ENCODE measurements at places on chromosomes 2 and 18.

GRCh38 chr2:124353656-124354055 is 328.6 kb downstream of the CNTNAP5 start:
- no peak for DNase-seq

DNA sequence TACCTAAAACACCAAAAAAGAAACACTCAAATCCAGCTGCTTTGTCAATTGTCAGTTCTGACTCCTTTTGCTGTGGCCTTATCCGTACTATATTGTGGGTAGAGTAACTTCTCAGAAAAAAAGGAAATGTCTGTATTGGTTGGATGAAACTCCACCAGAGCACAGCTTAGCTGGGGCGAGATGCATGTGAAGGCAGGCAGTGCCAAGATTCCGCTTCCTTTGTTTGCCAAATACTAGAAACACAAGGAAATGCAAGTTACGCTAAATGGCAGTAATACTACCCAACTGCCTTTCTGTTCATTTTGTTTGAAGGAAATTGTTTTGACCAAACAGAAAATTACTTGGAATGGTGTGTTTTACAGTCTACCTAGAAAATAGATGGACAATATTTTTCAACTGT is 10.0 kb downstream of the KLF11 start:
- DNase-seq = no peak

DNA sequence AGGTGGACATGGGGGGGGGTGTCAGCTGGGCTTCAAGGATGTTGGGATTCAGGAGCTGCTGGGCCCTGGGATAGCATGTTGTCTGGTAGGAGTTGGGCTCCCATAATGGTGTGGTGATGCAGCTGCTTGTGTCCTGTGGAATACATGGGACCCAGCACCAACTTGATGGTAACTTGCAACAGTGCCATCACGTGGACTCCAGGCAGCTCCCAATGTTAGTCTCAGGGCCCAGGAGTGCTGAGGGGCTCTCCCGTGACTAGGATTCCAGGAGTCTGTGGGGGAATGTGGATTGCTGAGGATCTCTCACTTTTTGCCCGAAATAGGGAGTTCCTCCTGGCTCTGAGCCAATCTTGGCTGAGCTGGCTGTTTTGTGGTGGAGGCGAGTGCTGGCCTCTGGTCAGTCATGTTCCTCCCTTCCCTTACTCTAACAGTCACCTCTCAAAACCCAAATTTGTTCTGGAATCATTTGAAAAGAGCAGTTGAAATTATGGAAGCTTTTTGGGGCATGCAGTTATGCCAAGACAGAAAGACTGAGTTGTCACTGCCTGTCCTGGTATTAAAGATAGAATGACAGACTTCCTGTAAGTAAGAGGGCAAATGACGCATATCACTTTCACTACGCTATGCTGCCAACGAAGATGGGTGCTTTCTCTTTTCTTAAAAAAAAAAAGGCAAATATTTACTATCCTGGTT is 607.1 kb downstream of the ADCYAP1 start:
- DNase-seq = no peak

DNA sequence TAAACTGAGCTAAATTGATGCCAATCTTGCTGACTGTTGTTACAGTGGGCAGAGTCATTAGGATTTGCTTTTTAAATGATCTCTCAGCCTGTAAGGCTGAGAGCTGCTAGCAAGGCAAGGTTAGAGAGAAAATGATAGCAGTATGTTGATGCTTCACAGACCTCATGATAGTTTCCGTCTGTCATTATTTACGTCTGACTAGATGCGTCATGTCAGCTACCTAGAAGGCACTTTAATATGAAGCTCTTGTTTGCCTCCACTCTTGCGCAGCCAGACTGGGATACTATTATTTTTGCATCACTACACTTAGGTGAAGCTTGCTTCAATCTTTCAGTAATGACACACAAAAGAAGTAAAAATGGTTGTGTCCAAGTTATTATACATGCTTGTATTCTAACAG is 313.8 kb downstream of the LNPK start:
- no peak for DNase-seq

- no peak for DNase-seq
Measured at GRCh38 chr2:9310798-9311197, 104.2 kb downstream of the ASAP2 start.

GRCh38 chr18:24964216-24964615 is 387.8 kb downstream of the ZNF521 start:
- DNase-seq = no peak

GRCh38 chr2:9178110-9178903 is 28.3 kb upstream of the ASAP2 start:
- DNase-seq = no peak

- DNase-seq = no peak
Measured at GRCh38 chr2:48540237-48540935, 10.4 kb downstream of the STON1 start.

- DNase-seq = no peak
Measured at GRCh38 chr2:43634604-43635306, 2.3 kb upstream of the PLEKHH2 start.

DNA sequence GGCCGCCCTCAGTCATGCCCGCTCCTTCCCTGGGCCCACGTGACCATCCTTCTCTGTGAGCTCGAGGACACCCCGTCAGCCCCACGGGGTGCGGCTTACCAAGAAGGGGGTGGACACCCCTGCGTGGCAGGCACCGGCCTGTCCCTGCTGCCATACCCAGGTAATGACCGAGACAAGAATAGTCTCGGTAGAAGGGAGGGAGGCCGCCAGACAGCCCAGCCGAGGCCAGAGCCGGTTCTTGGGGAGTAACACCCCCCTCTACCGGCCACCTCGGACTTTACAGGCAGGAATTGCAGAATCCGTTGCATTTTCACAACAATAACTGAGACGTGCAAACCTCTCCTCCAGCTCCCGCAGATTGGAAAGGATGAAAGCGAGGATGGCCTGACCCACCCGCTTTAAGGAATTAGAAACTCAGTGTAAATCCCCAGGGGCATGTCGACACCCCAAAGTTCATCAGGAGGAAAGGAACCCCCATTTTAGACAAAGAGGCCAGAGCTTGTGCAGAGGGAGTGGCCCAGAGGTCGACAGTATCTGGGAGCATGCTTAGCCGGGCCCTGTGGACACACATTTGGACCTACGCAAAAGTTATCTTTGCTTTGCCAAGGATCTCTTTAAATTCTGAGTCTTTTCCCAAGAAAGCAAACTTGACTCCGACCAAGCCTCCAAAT is 60.1 kb upstream of the GLI2 start:
- peak; percentile 8 for DNase-seq
